ENCODE measurements at places on chromosomes 7 and 10.

- no peak for DNase-seq
These were observed 3.1 kb downstream of the SDK1 start for GRCh38 chr7:3304131-3304530.

DNA sequence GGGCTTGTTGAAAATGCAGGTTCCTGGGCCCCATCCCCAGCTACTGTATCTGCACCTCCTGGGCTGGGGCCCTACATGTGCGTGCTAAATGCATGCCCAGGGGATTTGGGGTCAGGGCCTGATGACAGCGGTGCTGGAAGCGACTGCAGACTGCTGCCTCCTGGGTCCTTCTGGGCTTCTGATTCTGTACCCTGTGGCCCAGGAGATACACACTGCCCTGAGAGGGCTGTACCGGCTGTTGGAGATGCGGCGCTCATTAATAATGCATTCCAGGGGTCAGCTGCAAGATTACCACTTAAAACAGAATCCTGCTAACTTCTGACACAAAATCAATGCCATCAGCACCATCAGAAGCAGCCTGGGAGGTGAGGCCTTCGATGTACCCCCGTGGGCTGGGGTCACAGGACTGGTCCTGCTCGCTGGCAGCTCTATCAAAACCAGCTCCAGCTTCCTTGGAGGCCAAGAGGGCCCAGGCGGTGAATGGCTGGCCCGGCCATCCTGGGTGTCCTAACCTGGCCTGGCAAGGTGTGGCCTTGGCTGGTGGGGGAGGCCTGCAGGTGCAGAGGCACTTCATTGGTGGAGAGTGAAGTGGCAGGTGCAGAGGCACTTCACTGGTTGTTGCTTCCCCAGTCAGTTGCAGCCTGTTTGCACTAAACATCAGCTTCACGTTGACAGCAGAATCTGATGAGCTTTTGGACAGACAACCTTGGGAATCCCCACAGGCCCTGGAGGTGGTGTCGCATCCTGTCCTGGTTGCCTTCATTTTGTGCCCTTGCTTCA is 79.2 kb downstream of the GLRX3 start:
- no peak for DNase-seq

- DNase-seq = no peak
These were observed 82.2 kb downstream of the MDFIC start for GRCh38 chr7:115004121-115004520.

DNA sequence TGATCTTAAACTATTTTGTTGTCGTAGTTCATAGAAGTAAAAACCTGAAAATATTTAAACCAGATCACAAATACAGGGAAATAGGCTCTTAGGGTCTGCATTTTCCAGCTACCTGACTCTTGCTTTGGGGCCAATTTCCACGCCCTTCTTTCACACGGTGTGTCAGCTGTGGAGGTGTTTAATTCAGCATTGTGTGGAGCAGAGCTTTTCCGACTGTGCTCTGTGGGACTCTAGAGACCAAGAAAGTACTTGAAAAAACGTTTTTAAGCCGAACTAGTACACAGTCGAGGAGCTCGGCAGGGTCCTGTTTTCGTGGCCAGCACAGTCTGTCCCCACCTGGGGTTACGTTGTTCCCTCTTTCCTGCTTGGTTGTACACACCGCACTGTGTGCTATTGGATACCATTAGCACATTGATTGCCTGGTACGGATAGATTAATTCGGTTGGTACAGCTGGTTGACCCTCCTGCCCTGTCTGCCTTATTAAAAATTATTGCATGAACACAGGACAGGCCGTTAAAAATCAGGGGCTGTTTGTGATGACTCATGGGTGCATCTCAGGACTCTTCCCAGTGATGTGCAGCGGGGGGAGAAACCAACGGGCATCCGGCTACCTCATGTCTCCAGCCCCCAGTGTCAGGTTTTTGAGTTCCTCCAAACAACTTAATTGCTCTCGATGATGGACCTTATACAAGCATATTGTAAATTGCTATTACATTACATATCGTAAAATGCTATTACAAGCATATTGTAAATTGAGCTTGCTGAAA is 80.7 kb upstream of the BTBD16 start:
- DNase-seq = no peak

GRCh38 chr10:59814878-59815277 is 61.6 kb upstream of the MRLN start:
- no peak for DNase-seq

- DNase-seq = no peak
These were observed 129.8 kb upstream of the ZMIZ1 start for GRCh38 chr10:78938695-78939672.

GRCh38 chr10:129875993-129876726 is 87.9 kb downstream of the EBF3 start:
- DNase-seq = no peak

DNA sequence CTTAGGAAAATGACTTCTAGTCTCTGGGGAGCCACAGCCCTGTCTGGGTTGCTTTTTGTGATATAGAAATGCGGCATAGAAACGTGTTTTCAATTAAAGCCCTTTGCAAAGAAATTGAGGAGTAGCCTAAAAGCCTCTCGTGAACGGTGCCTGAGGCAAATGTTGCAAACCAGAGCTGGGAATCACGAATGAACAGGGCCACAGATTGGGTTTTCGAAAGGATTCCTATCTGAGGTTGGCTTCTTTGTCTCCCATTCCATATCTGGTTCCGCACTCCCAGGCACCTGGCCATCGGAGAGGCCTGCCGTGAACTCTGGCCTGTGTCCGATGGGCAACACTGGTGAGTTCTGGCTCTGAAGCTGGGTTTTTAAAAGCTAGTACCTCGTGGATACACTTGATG is 221.6 kb downstream of the TCF7L2 start:
- no peak for DNase-seq

DNA sequence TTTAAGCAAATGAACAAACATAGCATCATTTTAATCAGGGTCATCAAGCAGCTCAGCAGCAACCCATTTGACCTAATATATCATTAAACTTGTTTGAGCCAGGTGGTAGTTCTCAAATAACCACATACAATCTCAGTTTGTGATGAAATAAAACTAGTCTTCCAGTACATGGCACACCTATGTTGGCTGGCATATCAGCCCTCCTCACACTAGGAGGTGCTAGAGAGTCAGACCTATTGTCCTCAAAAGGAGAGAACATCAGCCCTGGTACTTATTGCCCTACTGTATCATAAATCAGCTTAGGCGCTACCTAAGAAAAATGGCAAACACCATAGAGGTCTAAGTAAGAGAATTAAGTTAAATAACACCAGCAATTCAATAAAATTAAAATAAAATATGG is 81.7 kb downstream of the CABCOCO1 start:
- DNase-seq = no peak

- DNase-seq = no peak
These were observed 563.9 kb upstream of the C7orf33 start for GRCh38 chr7:148026713-148027112.

GRCh38 chr10:124744102-124745050 is at the start of gene FAM53B:
Gene FAM53B, minus strand, starts transcription at chr10:124744378. Its CDS starts 37,665 bp downstream, at chr10:124706713.
- peak; percentile 66 for DNase-seq

DNA sequence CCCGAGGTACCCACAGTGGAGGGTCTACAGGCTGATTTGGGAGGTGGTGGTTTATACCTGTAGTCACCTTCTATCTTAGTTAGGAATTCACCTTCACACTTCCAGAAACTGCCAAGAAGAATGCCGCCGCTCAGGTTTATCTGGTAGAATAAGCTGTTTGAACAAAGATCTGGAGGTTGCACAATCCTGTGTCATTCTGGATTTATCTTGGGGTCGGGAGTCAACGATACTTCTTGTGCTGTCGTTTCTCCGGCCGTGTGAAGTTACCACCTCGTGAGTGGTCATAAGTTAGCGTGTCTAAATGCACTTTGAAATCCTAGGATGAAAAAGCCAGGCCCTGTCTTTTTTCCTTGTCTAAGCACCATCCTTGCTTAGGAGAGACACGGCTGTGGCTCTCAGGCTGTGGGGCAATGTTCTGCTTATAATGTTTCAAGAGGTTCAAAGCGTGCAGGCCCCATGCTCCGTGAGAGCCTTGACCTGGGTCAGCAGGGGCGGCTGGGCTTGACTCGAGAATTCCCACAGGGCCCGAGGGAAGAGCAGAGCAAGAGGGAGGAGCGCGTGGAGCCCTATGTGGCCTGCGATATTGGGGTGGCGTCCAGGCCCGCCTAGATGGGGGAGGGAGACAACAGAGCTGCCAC is 35.5 kb downstream of the GRIFIN start:
- DNase-seq = no peak

DNA sequence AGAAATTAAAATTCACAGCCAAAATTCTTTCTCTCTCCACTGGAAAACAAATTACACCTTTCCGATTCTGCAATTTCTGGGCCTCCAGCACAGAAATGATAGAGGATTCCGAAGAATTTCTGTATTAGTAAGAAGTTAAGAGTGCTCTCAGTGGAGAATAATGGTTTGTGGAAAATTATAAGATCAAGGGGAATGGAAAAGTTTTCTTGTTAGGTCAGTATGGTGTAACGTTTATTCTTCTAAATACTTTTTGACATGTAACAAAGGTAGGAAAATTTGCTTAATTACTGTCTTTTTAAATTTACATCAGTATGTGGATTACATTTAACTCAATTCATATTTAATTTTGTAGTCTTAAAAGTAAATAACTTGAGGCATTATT is 288.3 kb upstream of the NFE2L3 start:
- no peak for DNase-seq

- DNase-seq = no peak
These were observed 121.7 kb downstream of the DOCK4 start for GRCh38 chr7:112084520-112084971.

DNA sequence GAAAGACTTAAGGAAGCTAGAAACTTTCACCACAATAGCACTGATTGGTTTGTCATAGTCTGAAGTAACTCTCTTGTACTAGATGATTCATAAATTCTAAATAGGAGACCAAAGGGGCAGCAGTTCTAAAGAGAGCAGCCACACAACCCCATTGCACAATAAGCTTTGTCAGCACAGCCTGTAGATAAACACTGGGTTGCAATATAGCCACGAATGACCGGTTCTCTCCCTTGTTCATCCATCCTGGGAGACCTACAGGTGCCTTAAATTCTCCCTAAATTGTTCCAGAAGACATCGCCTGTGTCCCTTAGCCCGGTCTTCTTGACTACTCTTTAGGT is 167.0 kb downstream of the SNX13 start:
- no peak for DNase-seq

DNA sequence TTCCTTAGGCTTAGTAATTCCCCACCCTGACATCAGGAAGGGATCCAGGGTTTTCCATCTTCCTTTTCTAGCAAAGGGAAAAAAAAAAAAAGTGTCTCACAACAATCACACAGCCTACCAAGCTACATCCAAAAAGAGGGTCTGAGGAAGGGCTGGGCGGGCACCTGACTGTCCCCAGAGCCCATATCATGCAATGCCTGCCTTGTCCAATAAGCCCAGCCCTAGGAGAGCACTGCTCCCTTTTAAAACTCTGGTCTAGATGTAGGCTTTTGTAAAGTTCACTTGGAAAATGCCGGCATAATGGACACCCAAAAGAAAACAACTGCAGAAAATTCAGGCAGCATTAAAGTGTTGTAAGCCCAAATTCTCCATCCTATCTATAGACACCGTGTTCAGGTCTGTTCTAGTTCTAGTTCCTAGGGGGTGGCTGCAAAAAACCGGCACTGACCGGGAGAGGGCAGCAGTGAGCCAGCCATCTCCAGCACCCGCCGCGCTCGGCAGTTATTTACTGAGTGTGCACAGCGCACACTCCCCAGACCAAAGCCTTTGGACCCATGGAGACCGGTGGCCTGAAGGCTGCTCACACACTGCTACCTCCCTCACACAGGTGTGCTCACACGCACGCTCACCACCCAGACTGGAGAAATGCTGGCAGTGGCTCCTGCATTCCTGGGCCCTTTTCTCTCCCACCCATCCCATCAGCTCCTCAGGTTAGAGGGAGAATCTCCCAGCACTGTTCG is 48.7 kb downstream of the PODXL start:
- DNase-seq = peak; percentile 73

GRCh38 chr10:34002896-34003295 is 668.4 kb upstream of the NRP1 start:
- DNase-seq = no peak

- no peak for DNase-seq
These were observed 457.5 kb downstream of the KCNMA1 start for GRCh38 chr10:77180104-77180503.

DNA sequence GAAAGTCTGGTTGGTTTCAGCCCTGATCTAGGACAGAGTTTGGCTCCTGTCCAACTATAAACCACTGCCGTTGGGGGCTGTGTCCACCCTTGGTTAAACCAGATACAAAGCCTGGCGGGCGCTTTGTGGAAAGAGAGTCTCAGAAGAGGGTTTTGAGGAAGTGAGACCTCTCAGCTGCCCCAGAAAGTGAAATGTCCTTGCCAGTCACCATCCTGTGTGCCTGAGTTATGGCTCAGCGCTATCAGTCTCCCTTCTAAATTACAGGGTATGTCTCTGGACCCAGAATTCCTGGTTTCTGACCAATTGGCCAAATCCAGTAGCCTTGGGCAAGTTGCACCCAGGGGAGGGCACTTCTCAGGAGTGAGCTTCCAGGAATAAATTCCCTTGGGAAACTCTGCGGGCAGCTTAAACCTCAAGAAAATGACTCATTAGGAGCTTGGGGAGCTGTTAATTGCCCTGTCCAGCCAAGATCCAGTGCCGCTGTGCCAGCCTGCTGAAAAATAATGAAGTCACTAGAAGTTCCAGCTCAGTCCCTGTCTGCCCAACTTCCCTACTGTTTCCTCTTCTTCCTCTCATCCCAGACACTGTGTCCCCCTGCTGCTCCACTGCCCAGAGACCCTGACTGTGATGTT is 66.7 kb upstream of the PDZD8 start:
- DNase-seq = no peak

DNA sequence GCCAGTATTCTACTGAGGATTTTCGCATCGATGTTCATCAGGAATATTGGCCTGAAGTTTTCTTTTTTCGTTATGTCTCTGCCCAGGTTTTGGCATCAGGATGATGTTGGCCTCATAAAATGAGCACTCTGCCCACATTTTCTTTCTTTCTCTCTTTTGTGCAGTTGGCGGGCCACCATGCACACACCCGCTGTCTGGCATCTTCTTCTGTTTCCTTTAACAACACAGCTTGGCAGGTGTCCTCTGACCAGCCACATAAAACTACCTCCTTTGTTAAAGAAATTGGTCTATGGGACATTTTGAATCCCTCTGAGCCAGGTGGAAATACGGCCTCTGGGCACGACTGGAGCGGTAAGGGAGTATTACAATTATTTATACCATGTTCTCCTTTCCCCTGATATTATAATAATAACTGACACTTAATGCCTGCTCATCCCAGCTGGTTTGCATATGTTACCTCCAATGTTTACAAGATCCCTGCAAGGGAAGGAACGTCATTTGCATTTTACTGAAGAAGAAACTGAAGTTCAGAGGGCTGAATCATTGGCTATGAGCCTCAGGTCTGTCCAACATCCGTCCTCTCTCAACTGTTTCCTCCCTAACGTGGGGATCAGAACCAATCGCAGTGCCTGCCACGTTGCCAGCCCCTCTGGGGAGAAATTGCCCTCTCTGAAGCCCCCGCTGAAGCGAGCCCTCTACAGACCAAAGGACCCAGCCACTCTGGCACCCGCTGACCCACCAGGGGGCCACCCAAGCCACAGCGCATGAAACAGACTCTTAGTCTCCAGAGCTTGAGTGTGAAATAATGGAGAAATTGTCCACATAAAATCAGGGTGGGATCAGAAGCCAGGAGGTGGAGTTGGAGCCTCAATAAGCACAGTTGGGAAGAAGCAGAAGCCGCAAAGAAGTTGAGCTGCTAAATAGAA is 125.0 kb upstream of the FOXK1 start:
- no peak for DNase-seq

GRCh38 chr10:131946321-131946751 is 35.4 kb downstream of the BNIP3 start:
- DNase-seq = no peak
